GM23248 (cell line): ENCODE measurements at places on chromosomes 6 and 20.

DNA sequence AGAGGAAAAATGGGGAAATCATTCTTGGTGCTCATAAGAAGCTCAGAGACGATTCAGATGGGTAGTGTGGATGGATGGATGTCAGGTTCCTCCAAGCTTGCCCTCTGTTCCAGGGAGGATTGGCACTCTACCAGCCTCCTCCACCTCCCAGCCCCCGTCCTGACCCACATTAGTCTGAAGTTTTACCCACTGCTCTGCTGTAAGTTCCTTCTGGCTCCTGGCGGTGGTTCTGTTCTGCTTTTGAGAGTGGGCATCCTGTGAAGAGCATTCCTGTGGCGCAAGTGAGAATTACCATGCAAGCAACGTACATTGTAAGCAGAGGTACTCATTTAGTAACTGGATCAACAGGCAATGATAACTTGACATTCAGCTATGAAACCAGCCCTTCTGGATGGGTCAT is 103.4 kb downstream of the SYNDIG1 start:
- peaks cover 3% of the 10 kb centered on the region; the same call in 1 of the 2 replicates for H3K27me3 ChIP-seq
- H3K27ac ChIP-seq = no peak overlapping the region
- H3K4me3 ChIP-seq = no peak overlapping the region
- no peak for DNase-seq

GRCh38 chr6:157047951-157048350 is 270.8 kb downstream of the ARID1B start:
- H3K36me3 ChIP-seq = no peaks in the 10 kb centered on the region
- no peak for DNase-seq
- no peaks in the 10 kb centered on the region for H3K27me3 ChIP-seq

DNA sequence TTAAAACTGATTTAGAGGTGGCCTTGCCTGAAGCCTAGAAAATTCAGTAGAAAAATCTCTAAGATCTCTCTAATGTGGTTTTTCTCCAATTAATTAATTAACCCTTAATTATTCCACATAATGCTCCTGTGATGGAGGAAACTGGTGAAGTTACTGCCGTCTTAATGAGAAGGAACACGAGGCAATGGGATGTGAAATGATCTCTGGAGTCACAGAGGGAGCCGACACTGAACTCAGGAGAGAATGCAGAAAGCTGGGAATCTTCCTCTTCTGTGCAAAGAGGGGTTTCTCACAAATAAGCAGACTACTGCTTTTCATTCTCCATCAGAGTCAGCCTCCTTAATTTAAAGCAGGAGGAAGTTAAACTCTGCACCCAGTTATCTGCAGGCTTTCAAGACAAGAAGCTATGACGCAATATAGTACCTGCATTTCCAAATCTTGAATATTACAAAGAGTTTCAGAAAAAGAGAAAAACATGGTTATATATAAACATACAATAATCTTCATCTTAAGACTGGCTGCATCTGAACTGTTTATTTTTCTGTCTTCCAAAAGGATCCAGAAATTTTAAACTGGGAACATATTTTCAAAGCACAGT is 18.1 kb upstream of the SNRPB2 start:
- no peak overlapping the region for H3K4me3 ChIP-seq
- H3K27ac ChIP-seq = no peak overlapping the region
- no peaks in the 10 kb centered on the region for H3K36me3 ChIP-seq
- DNase-seq = no peak

DNA sequence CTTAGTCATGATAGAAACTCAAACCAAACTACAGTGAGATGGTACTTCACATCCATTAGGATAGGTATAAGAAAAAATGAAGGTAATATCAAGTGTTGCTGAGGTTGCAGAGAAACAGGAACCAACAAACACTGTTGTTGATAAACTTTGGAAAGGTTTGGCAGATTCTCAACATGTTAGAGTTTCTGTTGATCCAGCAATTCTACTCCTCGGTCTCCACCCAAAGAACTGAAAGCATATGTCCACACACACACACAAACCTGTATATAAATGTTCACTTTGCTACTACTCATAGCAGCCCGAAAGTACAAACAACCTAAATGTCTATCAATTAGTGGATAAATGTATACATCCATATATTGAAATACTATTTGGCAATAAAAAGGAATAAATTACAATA is 128.3 kb upstream of the CARMIL1 start:
- H3K36me3 ChIP-seq = no peaks in the 10 kb centered on the region
- H3K4me1 ChIP-seq = peaks cover under 1% of the 10 kb centered on the region; the same call in 1 of the 2 replicates
- H3K27ac ChIP-seq = no peak overlapping the region
- DNase-seq = no peak
- H3K27me3 ChIP-seq = no peaks in the 10 kb centered on the region

DNA sequence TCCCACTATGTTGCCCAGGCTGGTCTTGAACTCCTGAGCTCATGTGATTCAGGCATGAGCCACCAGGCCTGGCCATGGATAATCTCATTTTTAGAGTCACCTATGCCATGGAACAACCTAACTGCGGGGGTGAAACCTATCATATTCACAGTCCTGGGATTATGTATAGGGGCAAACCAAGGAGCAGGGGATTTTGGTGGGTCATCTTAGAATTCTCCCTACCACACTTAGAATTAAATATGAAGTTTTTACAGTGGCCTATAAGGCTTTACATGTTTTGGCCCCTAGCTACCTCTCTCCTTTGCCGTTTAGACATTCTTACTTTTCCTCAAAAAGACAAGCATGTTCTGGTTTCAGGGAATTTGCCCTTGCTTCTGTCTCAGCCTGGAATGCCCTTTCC is 20.6 kb upstream of the VEGFA start:
- no peak for DNase-seq
- H3K27ac ChIP-seq = no peak overlapping the region
- H3K4me1 ChIP-seq = no peaks in the 10 kb centered on the region
- H3K27me3 ChIP-seq = no peaks in the 10 kb centered on the region
- H3K4me3 ChIP-seq = no peak overlapping the region
- H3K36me3 ChIP-seq = no peaks in the 10 kb centered on the region

GRCh38 chr6:135922746-135923145 is 71.2 kb downstream of the PDE7B start:
- H3K4me1 ChIP-seq = peaks cover 24% of the 10 kb centered on the region
- no peaks in the 10 kb centered on the region for H3K36me3 ChIP-seq
- peak overlapping the region; percentile 20 for H3K4me3 ChIP-seq
- no peaks in the 10 kb centered on the region for H3K27me3 ChIP-seq
- DNase-seq = peak; percentile 76

- peaks cover 50% of the 10 kb centered on the region for H3K4me1 ChIP-seq
- no peaks in the 10 kb centered on the region for H3K36me3 ChIP-seq
- H3K27me3 ChIP-seq = no peaks in the 10 kb centered on the region
- peak overlapping the region; percentile 77 for H3K4me3 ChIP-seq
Observed at GRCh38 chr6:142926177-142926493, 18.8 kb downstream of the HIVEP2 start.

- no peak overlapping the region for H3K27ac ChIP-seq
- DNase-seq = no peak
- no peak overlapping the region for H3K4me3 ChIP-seq
- no peaks in the 10 kb centered on the region for H3K27me3 ChIP-seq
Observed at GRCh38 chr6:142722841-142723240, 222.1 kb downstream of the HIVEP2 start.

- no peak overlapping the region for H3K4me3 ChIP-seq
- peaks cover 14% of the 10 kb centered on the region for H3K4me1 ChIP-seq
- H3K27ac ChIP-seq = peak overlapping the region; percentile 33; the same call in 1 of the 2 replicates
- DNase-seq = peak; percentile 48
Observed at GRCh38 chr6:89977808-89978748, 83.8 kb downstream of the GJA10 start.

DNA sequence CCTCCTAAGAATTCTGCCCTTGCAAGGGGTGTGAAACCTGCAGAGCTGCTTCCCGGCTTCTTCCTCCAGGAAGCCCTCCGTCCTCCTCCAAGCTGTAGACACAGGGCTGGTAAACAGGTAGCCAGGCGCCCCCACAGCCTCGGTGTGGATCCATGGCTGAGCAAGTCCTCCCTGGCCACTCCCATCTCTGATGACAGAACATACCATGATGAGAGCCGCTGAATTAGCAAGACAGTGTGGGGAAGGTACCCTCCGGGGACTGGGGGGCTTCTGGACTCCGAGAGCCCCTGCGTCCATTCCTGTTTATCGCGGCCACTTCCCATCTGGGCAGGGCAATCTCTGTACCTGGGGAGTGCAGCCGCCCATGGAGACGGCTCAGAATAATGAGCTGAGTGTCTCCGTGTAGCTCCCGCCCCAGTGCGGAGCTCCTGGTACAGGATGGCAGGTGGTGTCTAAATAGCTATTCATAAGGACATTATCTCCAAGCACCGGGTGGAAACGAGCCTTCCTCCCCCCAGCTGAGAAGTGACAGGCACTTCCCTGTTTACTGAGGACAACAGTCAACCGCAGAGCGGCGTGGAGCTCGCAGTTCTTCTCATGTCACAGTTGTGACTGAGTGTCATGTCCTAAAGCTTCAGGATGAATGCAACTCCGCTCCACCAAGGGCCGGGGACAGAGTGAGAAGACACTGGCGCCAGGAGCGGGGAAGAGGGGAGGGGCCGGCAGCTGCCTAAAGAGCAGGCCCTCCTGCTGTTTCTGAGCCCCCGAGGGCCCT is 22.7 kb upstream of the NTSR1 start:
- no peak overlapping the region for H3K27ac ChIP-seq
- peaks cover 27% of the 10 kb centered on the region for H3K27me3 ChIP-seq
- H3K36me3 ChIP-seq = no peaks in the 10 kb centered on the region
- no peaks in the 10 kb centered on the region for H3K4me1 ChIP-seq

DNA sequence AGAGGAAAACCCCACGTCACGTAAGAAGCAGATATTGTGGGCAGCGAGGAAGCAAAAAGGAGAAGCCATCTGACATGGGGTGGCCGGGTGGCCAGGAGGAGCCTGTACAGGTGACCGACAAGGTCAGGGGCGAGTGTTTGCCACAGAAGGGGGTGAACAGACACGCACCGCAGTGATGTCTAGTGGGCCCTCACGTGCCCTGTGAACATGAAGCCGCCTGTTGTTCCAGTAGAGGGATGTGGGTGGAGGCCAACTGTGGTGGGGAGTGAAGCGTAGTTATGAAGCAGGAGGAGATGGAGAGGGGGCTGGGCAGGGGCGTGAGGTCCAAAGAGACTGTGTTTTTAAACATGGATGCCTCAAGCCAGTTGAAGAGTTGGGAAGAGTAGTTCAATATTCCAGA is 20.5 kb downstream of the MYT1 start:
- no peak overlapping the region for H3K4me3 ChIP-seq
- no peaks in the 10 kb centered on the region for H3K4me1 ChIP-seq
- peaks cover 28% of the 10 kb centered on the region; the same call in 1 of the 2 replicates for H3K27me3 ChIP-seq
- no peak for DNase-seq
- no peak overlapping the region for H3K27ac ChIP-seq

GRCh38 chr20:15889061-15889460 is 684.2 kb downstream of the KIF16B start:
- no peaks in the 10 kb centered on the region for H3K36me3 ChIP-seq
- no peak overlapping the region for H3K27ac ChIP-seq
- no peaks in the 10 kb centered on the region for H3K4me1 ChIP-seq

GRCh38 chr6:106519460-106520394 is 109.6 kb downstream of the RTN4IP1 start:
- peak overlapping the region; percentile 64 for H3K4me3 ChIP-seq
- peak overlapping the region; percentile 89 for H3K27ac ChIP-seq
- no peaks in the 10 kb centered on the region for H3K36me3 ChIP-seq
- H3K27me3 ChIP-seq = no peaks in the 10 kb centered on the region

DNA sequence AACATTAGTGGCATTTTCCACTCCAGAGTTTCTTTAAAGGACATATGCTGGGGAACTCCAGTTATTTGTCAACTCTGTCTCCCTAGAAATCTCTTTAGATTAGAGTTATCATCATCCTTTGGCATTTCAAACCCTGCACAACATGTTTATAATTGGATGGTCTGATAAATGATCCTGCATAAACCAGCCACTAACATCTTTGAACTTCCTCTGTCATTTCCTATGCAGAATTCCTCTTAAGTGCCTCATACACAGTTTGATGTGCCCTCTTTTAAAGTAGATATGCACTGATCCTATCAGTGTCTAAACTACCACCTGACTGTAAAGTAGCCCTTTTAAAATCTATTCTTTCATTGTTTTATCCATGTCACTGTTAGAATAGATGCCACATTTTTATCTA is 306.3 kb upstream of the IRAK1BP1 start:
- no peaks in the 10 kb centered on the region for H3K27me3 ChIP-seq
- no peak for DNase-seq
- H3K4me3 ChIP-seq = no peak overlapping the region
- no peaks in the 10 kb centered on the region for H3K36me3 ChIP-seq
- no peak overlapping the region for H3K27ac ChIP-seq

DNA sequence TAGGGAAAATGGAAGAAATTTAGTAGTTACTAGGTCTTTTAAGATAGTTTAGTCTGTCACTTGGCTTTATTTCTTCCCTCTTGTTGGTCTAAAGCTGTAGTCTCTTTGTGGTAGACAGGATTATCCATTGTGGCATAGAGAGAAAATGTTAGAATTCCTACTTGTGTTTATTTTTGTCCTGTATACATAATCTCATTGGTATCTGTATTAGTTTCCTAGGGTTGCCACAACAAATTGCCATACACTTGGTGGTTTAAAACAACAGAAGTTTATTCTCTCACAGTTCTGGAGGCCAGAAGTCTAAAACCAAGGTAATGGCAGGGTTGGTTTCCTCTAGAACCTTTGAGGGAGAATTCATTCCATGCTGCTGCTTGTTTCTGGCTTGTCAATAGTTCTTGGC is 119.4 kb downstream of the ZFAND3 start:
- 0 out of 2 replicates have a peak overlapping the region, but pooled peaks have one; percentile 14 for H3K27ac ChIP-seq
- no peaks in the 10 kb centered on the region for H3K36me3 ChIP-seq
- no peaks in the 10 kb centered on the region for H3K27me3 ChIP-seq
- 0 out of 2 replicates have a peak, but pooled peaks cover 3% of the 10 kb centered on the region for H3K4me1 ChIP-seq
- peak; percentile 29 for DNase-seq
